Heart right ventricle (tissue), 16 donors: ENCODE measurements at places on chromosomes 7 and 10. TPM values are rescaled to one million over a fixed set of nuclear protein-coding genes. Genes with fewer than 3 reads are reported as not detected.

DNA sequence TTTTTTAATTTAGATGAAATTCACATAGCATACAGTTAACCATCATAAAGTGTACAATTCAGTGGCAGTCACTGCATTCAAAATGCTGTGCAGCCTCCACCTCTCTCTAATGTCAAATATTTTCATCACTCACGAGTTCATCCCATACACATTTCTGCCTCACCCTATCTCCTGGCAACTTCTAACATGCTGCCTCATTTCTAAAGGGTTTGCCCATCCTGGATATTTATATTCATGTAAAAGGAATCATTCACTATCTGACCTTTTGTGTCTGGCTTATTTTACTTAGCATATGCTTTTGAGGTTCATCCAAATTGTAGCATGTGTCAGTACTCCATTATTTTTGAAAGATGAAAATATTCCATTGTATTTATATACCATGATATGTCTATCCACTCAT is 286.9 kb upstream of the VSTM2A start:
- H3K4me3 ChIP-seq = no peak overlapping the region
- no peaks in the 10 kb centered on the region for H3K36me3 ChIP-seq
- H3K27ac ChIP-seq = no peak overlapping the region
- H3K27me3 ChIP-seq = no peaks in the 10 kb centered on the region
- no peak for DNase-seq
- H3K4me1 ChIP-seq = no peaks in the 10 kb centered on the region

GRCh38 chr7:113480537-113480936 is 362.2 kb upstream of the SMIM30 start:
- H3K4me1 ChIP-seq = no peaks in the 10 kb centered on the region
- H3K27me3 ChIP-seq = no peaks in the 10 kb centered on the region

DNA sequence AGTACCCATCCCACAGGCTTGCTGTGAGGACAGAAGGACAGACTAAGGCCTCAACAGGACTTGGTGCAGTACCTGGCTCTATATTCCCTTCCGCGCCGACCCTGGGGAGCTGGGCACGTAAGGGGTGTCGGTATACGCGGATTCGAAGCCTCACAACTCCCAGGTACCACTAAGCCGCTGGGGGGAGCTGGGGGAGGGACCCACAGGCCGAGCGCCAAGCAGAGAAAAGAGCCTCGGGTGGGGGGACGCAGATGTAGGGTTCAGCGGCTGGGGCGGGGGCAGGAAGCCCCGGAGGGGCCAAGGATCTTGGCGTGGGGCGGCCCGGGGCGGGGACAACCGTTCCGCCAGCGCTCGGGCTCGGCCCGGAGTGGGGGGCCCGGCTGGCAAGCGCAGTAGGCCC is 126.4 kb upstream of the ZNF746 start:
- H3K4me1 ChIP-seq = peaks cover 22% of the 10 kb centered on the region
- H3K27me3 ChIP-seq = no peaks in the 10 kb centered on the region
- H3K36me3 ChIP-seq = peaks cover 5% of the 10 kb centered on the region

DNA sequence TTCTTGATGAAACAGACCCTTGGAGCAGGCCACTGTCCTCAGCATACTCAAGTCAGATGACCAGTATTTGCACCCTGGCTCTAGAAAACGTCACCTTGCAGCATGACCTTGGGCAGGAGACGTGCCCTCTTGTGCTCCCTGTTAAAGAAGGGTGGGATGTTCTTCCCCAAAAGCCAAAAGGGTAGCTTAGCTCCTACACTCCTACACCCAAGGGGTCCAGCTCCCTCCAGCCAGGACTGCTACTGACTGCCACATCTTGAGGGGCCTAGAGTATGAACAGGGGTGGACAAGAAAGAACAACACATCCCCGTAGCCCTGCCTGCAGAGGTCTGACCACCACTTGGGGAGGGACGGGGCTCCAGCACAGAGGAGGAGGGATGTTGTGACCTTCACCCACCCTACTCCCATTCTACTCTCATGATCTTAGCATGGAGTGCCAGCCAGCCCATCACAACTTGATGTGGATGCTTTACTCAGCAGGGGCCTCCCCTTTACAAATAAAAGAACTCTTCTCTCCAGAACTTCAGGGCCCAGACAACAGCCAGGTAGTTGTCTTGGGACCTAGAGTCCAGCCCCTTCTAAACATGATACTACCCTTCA is 165.3 kb upstream of the ZMIZ1 start:
- no peaks in the 10 kb centered on the region for H3K36me3 ChIP-seq
- no peak overlapping the region for H3K27ac ChIP-seq
- H3K4me1 ChIP-seq = peaks cover 11% of the 10 kb centered on the region
- no peaks in the 10 kb centered on the region for H3K27me3 ChIP-seq
- no peak for DNase-seq

DNA sequence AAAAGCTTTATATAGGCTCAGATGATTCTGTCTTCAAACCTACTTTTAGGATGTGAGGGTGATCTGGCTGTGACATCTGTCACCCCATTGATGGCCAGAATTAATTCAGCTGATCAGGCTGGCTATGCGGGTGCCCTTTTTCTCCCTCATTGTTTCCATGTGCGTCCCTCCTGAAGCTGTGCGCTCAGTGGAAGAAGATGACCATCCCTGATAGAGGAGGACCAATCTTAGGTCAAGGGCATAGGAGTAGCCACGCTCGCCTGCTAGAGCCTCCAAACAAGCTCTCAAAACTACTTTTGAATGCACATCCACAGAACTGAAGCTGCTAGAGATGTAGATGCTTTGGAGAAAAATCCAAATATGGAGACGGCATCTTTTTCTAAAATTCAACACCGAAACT is 48.7 kb downstream of the MYPN start:
- no peaks in the 10 kb centered on the region for H3K27me3 ChIP-seq
- no peak for DNase-seq
- H3K27ac ChIP-seq = no peak overlapping the region
- H3K4me3 ChIP-seq = no peak overlapping the region
- no peaks in the 10 kb centered on the region for H3K36me3 ChIP-seq
- peaks cover 19% of the 10 kb centered on the region for H3K4me1 ChIP-seq

- no peak overlapping the region for H3K4me3 ChIP-seq
- no peak overlapping the region for H3K27ac ChIP-seq
- no peaks in the 10 kb centered on the region for H3K36me3 ChIP-seq
- no peaks in the 10 kb centered on the region for H3K27me3 ChIP-seq
- H3K4me1 ChIP-seq = peaks cover 15% of the 10 kb centered on the region
Measured at GRCh38 chr10:72239409-72239808, 23.3 kb upstream of the ASCC1 start.

GRCh38 chr10:68301301-68301700 is 30.6 kb upstream of the HNRNPH3 start:
- H3K4me1 ChIP-seq = no peaks in the 10 kb centered on the region
- no peak overlapping the region for H3K4me3 ChIP-seq
- no peaks in the 10 kb centered on the region for H3K36me3 ChIP-seq
- DNase-seq = no peak
- H3K27me3 ChIP-seq = no peaks in the 10 kb centered on the region

GRCh38 chr7:100185726-100186125 is 8.0 kb downstream of the STAG3 start:
- H3K4me3 ChIP-seq = no peak overlapping the region
- H3K36me3 ChIP-seq = no peaks in the 10 kb centered on the region
- no peak for DNase-seq
- H3K27ac ChIP-seq = no peak overlapping the region
- H3K27me3 ChIP-seq = no peaks in the 10 kb centered on the region

DNA sequence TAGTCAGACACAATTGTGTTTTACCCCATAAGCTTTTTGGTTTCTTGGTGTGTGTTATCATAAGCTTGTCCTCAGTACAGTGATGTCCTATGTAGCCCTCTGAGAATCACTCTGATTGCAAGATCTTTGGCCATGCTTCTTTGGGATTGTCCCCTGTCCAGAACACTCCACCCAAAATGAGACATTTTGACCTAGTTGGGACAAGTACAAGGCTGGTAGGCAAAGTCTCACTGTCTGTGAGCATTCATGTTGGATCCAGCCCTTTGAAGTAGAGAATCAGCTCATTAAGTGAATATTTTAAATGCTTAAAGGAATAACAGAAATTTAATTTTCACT is 28.9 kb upstream of the PCGF5 start:
- no peaks in the 10 kb centered on the region for H3K36me3 ChIP-seq
- H3K4me3 ChIP-seq = no peak overlapping the region
- no peak for DNase-seq
- H3K27me3 ChIP-seq = no peaks in the 10 kb centered on the region

DNA sequence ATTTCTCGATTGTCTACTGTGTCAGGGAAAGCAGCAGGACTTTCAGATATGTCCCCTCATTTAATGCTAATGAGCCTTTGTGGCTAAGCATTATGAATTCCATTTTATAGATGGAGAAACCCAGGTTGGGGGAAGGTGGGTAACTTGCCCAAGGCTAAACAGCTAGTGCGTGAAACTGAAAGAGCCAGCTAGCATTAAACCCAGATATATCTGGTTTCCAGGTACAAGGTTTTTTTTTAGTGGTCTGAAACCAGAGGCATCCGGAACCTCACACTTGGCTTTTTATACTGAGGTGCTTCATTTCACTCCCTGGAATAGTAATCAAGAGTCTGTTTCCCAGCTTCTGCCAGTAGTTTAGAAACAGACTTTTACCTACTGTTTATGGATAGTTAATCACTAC is 694.8 kb downstream of the PHTF2 start:
- H3K4me1 ChIP-seq = no peaks in the 10 kb centered on the region
- H3K27ac ChIP-seq = no peak overlapping the region
- H3K36me3 ChIP-seq = no peaks in the 10 kb centered on the region
- no peaks in the 10 kb centered on the region for H3K27me3 ChIP-seq
- no peak for DNase-seq
- no peak overlapping the region for H3K4me3 ChIP-seq

DNA sequence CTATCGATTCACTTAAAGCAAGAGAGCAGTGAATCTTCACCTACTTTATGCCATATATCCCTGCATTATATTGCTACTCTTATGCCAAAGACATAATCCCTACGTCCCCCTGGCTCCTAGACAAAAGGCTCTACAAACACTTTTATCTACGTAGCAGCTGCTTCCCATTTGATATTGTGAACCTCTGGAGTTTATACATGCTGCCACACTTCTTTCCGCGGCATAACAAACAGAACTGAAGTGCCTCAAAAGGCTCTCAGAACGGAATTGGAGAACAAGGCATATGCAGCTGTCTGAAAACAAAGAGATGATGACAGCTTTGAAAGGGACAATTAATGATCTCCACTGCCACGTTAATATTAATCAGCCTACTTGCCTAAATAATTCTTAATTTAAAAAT is 985.6 kb upstream of the LRRN3 start:
- DNase-seq = no peak
- no peak overlapping the region for H3K27ac ChIP-seq
- no peaks in the 10 kb centered on the region for H3K36me3 ChIP-seq

DNA sequence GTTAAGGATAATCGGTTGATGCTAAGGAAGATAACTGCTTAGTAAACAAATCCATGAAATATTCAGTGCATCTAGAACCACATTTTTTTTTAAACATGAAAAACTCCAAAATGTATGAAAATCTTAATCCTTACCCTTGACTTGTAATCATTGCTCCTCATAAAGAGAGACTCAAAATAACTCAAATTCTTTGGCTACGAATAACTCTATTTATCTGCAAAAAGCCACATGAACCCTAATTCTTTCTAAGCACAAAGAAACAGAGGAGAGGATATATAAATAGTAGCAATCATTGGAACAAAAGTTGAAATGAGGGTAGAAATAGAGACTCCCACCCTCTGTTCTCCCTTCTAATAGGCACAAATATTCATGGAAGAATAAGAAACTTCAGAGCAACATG is 40.2 kb downstream of the ANK3 start:
- no peaks in the 10 kb centered on the region for H3K27me3 ChIP-seq
- no peak overlapping the region for H3K27ac ChIP-seq
- DNase-seq = no peak
- no peak overlapping the region for H3K4me3 ChIP-seq
- peaks cover 10% of the 10 kb centered on the region for H3K4me1 ChIP-seq
- H3K36me3 ChIP-seq = no peaks in the 10 kb centered on the region

DNA sequence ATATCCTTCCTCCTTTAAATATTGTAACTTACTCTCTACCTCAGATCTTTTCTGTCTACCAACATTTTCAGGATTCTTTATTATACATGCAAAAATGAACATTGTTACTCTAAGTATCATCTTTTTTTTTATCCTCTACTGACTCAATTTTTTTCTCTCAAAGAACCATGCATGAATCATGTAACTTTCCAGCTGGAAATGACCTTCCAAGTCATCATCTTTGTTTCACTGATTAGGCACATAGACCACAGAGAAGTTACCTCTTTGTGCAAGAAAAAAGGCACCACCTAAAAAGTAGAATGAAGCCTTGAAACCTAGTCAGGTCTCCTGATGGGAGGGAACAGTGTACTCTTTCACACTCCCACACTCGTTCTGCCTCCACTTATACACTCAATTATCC is 234.9 kb downstream of the HGF start:
- no peak overlapping the region for H3K4me3 ChIP-seq
- H3K36me3 ChIP-seq = no peaks in the 10 kb centered on the region
- DNase-seq = no peak
- H3K27ac ChIP-seq = no peak overlapping the region
- no peaks in the 10 kb centered on the region for H3K4me1 ChIP-seq
- no peaks in the 10 kb centered on the region for H3K27me3 ChIP-seq

GRCh38 chr10:7956508-7956907 is 98.0 kb upstream of the GATA3 start:
- no peaks in the 10 kb centered on the region for H3K36me3 ChIP-seq
- no peak overlapping the region for H3K27ac ChIP-seq
- H3K4me3 ChIP-seq = no peak overlapping the region
- peaks cover 4% of the 10 kb centered on the region for H3K4me1 ChIP-seq

- H3K4me3 ChIP-seq = no peak overlapping the region
- H3K27me3 ChIP-seq = no peaks in the 10 kb centered on the region
- no peaks in the 10 kb centered on the region for H3K36me3 ChIP-seq
- no peak overlapping the region for H3K27ac ChIP-seq
Measured at GRCh38 chr10:84429926-84430520, 101.6 kb downstream of the CCSER2 start.

DNA sequence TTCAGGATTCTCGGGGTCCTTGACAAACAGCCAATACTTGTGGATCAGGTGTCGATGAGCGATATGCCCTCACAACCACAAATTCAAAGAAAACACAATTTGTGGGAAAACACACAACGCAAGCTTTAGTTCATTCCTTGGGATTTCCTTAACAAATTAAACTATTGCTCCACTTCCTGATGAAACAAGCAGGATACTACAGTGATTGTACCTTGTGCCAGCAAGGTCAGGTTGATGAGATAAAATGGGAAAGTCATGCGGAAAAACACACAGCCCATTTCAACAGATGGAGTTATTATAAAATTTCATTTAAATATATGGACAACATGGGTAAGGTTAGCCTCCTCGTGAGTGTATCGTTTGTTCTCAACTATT is 8.8 kb upstream of the RHOBTB1 start:
- H3K4me1 ChIP-seq = peaks cover 10% of the 10 kb centered on the region
- no peak for DNase-seq
- H3K4me3 ChIP-seq = no peak overlapping the region
- H3K27me3 ChIP-seq = no peaks in the 10 kb centered on the region
- no peak overlapping the region for H3K27ac ChIP-seq
- no peaks in the 10 kb centered on the region for H3K36me3 ChIP-seq

GRCh38 chr10:127736222-127736914 is 617 bp upstream of the FOXI2 start:
- H3K27me3 ChIP-seq = peaks cover 78% of the 10 kb centered on the region
- H3K4me3 ChIP-seq = peak overlapping the region; percentile 28

- DNase-seq = no peak
- H3K4me3 ChIP-seq = no peak overlapping the region
- no peak overlapping the region for H3K27ac ChIP-seq
- no peaks in the 10 kb centered on the region for H3K4me1 ChIP-seq
- H3K27me3 ChIP-seq = no peaks in the 10 kb centered on the region
Measured at GRCh38 chr7:53740971-53741370, 705.5 kb downstream of the POM121L12 start.

The COL26A1 gene
- total RNA-seq = not detected

The PHKG1 gene
- 25.1 TPM for total RNA-seq

The RPEL1 gene
- not detected for total RNA-seq

The SCART1 gene
- 0.65 TPM for total RNA-seq

The SFTPA1 gene
- not detected for total RNA-seq

The TMEM139 gene
- 7.1 TPM for total RNA-seq

The SLC29A4 gene
- total RNA-seq = 1.9 TPM
